NCI-H1436 (cell line): ENCODE measurements at places on chromosomes 16 and 17.

DNA sequence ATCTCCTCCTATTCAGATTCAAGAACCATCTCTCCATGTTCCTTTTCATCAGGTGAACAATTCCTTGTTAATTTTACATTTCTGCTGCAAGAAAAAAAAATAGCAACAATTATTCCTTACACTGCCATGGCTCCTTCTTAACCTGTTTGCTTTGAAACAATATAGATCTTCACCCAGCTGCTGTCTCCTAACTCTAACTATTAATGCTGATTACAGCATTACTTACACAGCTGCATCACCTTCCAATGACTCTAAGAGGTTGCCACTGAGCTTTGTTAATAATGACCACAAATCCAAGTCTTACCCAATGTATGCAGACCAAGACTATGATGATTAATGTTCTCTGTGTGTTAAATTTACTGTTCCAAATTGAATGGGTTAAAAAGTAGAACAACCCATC lies 541.4 kb downstream of the TOX3 start:
- no peak for DNase-seq

DNA sequence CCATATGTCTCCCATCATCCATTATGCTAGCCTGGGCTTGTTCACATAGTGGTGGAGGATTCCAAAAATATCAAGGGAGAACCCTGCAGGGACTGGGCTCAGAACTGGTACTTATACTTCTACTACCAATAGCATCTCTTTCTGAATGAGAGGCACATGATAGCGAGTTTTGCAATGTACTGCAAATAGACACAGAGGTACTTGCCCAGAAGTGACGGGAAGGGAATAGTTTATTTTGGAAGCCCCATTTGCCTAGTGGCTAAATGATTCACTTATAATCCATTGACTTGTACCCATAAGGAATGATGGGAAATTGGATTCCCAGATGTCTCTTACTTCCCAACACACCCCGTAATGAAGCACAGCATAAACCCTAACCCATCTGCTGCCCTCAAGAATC lies 124.8 kb upstream of the ERCC4 start:
- no peak for DNase-seq

GRCh38 chr17:33071656-33072055 lies 80.0 kb downstream of the SPACA3 start:
- no peak for DNase-seq

DNA sequence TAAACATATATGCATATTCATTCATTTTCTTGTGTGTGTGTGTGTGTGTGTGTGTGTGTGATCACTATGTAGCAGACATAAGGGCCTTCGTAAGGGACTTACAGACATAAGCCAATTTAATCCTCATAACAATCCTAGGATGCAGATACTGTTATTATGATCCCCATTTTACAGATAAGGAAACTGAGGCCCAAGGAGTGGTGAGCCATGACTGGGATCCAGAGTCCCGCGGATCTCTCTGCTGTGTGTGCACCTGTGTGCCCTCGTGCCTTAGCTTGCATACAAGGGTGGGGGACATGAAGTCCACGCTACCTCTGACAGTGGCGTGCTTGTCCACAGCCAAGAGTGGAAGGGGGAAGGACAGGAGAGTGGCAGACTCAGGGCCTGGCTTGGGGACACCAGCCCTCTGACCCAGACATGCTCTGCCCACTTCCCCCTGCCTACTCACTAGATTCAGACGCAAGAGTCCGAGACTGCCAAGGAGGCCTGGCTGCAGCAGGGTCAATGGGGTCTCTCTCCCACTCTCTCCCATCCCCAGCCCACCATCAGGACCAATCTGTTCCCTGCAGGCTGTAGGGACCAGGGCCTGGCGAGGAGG lies 9.8 kb upstream of the SMTNL2 start:
- no peak for DNase-seq

- DNase-seq = peak; percentile 7
Observed at GRCh38 chr16:10256784-10257641, 74.8 kb upstream of the GRIN2A start.

DNA sequence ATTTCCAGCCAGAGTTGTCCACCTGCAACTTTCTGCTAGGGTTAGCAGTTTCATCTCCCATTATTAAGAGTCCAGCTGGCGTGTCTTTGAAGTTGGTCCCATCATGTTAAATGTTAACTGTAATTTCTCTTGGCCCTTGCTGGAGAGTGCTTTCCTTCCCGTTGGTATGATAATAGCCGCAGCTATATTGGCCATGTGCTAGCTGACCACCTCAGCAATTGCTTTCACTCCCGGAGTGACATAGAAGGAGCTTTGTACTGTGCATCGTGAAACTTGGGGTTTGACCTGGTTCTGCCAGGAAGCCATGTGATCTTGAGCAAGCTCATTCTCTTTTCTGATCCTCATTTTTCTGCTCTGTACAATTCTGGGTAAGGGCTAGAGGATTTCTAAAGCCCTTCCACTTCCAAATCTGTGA lies 81.0 kb upstream of the TBX2 start:
- DNase-seq = no peak

- no peak for DNase-seq
Observed at GRCh38 chr17:83055911-83056582, 23.4 kb upstream of the METRNL start.

- DNase-seq = no peak
Observed at GRCh38 chr17:49053171-49053829, 56.1 kb downstream of the IGF2BP1 start.

GRCh38 chr17:11130367-11130766 lies 110.6 kb upstream of the SHISA6 start:
- DNase-seq = no peak

DNA sequence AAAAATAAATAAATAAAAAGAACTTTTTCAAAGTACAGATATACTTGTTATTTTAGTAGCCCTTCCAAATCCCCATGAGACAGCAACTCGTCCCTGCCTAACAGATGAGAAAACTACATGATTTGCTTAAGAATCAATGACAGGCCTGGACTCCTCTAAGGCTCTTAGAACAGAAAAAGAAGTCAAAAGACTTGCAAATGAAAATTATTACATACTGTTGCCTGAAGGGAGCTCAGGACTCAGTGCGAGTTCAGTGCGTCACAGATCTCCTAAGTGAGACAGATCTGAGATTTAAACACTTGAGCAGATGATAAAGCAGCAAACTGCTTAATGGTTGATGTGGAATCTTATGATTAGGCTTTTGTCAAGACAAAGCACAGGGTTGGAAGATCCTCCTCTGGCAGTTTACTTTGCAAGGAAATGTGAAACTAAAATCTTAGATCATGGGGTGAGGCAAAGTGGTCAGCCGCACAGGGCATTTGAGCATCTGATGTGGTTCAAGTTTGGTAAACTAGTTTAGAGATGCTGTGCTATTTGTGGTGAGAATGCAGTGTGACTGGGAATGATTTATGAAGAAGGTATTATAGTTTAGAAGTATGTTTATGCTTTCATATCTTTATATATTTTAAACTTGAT lies 138.1 kb downstream of the TRIM37 start:
- peak; percentile 54 for DNase-seq

DNA sequence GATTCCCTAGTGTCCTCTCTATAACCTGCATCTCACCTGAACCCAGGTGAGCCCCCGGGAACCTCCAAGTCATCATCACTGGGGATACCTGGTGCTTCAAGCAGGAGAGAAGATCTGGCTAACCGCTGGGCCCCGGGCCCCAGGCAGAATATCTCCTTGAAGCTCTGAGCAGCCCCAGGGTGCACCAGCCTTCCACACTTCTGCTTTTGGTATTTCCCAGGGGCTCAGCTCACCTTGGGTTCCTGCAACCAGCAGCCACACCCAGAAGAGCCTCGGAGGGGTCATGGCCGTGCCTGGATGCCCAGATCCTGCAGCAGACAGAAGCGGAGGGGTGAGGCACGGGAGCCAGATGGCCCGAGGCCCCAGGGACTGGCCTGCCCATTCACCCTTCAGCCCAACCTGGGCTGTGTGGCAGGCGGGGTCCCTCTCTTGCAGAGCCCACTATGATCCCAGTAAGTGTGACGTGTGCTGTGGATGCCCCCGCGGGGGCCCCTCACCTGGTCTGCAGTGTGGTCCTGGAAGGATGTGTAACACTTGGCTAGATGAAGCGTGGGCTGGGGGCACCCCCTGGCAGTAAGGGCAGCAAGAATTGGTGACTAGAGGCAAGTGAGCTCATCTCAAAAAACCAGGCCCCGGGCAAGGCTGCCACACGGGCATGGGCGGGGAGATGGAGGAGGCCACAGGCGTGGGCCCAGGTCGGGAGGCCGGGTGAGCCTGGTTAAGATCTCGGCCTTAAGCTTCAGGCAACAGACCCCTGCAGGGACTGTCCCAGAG lies 2.6 kb downstream of the LGALS3BP start:
- DNase-seq = no peak
